ENCODE measurements at places on chromosomes 3 and 15.

DNA sequence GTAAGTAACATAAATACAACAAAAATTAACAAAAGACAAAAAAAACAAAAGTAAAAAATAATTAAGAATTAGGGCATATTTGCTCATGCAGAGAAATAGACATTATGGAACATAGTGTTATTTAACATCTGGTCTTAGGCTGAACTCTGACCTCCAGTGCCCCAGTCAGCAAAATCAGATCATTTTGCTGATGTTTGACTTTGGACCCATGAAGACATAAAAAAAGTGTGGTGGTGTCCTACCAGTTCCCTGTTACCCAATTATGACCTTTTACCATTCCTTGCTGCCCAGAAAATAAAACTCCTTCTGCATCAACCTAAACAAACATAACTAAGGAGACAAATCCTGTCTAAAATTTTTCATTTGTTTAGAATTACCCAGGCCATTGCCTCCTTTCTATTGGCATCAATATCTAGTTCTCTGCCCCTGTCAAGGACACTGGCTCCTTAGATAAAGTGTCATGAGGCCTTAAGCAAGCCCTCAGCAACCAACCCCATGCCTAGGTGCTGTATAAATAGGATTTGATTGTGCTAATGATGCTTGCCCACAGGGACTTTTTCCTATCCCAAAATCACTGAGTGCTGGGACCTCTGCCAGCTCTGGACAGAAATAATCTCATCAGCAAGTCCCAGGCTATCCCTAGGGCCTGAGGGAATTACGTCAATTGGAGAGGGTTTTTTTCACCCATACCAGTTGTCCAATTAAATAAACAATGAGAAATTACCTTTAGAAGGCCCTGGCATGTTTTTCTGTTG is 334.5 kb upstream of the UMPS start:
- no peak for DNase-seq

- DNase-seq = no peak
These were observed 63.5 kb downstream of the FNDC3B start for GRCh38 chr3:172102883-172103310.

- DNase-seq = no peak
These were observed 2.2 kb upstream of the MB21D2 start for GRCh38 chr3:192919901-192920300.

DNA sequence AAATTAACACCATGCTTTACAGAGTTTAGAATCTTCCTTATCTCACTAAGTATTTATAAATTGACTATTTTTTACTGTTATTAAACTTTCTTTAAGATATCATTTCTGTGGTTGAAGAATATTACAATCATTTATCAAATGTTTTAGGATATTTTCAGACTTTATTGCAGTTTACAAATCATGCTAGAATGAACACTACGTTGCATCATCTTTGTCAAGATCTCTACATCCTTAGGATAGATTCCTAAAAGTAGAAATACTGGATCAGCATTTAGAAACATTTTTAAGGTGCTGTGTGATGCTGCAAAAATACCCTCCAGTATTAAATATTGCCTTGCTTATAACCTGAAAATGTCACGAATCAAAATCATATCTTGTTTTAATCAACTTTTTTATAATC is 2.5 kb upstream of the PLD1 start:
- DNase-seq = no peak

GRCh38 chr3:29582273-29582672 is 301.4 kb downstream of the RBMS3 start:
- no peak for DNase-seq

DNA sequence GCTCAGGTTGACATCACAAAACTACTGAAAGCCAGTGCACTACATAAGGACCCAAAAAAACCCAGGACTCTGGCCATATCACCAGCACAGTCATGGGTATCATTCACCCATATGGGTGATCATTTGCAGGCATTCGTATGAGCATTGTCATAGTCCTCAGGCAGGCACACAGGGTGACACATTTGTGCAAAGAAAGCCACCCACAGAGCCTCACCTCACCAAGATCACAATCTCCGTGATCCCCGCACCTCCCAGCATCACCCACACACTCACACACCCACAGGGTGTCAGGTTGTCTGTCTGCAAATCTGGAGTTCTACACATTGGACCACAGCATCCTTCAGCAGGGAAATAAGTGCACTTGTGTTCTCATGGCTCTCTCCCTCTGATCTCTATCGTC is 166.0 kb upstream of the LPP start:
- no peak for DNase-seq

- DNase-seq = no peak
These were observed 29.2 kb downstream of the NSUN3 start for GRCh38 chr3:94092086-94092485.

Data from iPS-NIHi11 (cell line).